ENCODE measurements at places on chromosomes 5 and 9.

DNA sequence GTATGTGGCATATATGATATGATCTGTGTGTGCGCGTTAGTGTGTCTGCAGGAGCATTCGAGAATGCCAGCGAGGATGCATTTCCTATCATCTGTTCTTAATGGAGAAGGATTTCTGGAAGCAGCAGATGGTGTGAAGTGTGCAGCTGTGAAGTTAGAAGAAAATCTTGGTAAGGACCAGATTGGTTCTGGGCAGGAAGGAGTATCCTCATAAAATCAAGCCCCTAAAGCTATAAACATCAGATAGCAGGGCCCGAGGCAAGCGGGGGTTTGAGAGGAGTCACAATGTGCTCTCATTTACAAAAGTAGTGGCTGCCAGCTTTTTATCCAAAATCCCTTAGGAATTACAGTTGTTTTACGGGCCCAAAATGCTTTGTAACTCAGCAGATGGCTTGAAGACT, 40.0 kb downstream of the DAPK1 start:
- no peak for DNase-seq

DNA sequence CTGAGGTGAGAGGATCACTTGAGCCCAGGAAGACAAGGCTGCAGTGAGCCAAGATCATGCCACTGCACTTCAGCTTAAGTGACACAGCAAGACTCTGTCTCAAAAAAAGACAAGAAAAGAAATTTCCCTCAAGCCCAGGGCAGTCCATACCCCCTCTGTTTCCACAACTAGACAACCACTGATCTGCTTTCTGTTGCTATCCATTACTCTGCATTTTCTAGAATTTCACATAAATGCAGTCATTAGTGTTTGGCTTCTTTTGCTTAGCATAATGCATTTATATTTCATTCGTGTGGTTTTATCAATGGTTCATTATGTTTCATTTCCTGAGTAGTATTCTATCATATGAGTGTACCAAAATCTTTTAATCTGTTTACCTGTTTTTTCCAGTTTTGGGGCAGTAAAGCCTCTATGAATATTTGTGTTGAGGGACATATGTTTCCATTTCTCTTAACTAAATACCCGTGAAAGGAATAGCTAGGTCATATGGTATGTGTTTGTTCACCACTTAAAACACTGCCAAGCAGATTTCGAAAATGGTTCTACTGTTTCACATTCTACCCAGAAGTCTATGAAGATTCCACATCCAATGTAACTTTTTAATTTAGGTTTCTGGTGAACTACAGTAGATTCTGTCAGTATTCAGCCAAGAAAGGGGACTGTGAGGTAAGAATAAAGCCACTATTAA, 271.8 kb downstream of the ZNF608 start:
- no peak for DNase-seq

DNA sequence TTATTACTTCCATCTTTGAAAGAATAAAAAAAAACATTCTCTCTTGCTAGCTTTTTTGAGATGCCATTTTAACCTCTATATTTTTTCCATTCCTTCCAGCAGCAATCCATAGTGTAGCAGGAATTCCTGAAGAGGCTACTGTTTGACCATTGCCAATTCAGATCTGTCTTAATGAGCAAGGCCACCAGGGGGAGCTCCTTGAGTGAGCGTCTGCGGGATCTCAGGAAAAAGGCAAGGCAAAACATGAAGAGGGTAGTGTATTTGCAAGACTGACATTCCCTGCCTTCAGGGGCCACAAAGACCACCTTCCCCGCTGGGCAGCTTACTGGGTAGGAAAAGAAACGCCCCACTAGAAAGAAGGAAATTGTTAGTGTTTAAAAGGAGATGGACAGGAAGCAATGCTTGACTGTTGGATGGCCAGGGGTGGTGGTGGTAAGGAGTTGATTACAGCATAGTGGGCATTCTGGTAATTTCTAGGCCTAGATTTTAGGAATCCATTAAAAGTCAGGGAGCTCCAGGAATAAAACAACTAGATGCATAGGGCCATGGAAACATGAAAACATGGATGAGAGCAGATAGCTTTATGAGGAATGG, 206.6 kb upstream of the HAPLN1 start:
- no peak for DNase-seq

DNA sequence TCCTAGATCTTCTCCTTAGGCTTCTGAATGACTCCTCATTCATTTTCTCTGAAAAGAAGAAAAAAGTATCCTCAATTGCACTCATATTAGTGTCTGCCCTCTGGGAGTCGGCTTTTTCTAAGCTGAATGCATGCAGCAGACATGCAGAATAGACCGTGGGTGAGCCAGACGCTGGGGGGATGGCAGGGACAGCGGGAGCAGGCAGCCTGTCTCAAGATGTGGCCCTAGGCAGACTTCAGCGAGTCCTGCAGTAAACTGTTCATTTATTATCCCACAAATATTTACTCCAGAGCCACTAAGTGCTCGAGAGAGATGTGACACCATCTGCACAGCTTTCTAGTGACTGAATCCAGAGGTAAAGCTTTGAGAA, 164.9 kb upstream of the RAI14 start:
- DNase-seq: no peak

DNA sequence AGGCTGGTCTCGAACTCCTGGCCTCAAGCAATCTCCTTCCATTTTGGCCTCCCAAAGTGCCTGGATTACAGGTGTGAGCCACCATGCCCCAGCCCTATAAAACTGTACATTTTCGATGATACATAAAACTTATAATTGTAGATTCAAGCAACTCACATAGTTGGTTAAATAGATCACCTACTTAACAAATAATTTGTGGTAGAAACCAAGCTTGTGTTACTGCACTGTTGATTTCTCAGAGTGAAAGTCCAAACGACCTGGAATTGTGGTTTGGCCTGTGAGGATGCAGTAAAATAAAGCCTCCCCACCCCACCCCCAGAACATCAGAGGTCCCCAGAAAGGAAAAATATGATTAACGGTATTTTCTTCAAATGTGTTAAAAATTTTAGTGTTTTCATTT, 92.7 kb downstream of the TRIO start:
- DNase-seq: no peak

GRCh38 chr9:109166771-109167601, at the start of gene FRRS1L:
Gene FRRS1L, minus strand, starts transcription at chr9:109167249. Its CDS starts 111 bp downstream, at chr9:109167138.
- no peak for DNase-seq

- no peak for DNase-seq
Measured at GRCh38 chr5:127192836-127193338, 97.7 kb upstream of the MEGF10 start.

GRCh38 chr5:94618029-94618492, 343 bp downstream of the KIAA0825 start:
- no peak for DNase-seq
